ENCODE measurements at places on chromosomes 16 and 17.

DNA sequence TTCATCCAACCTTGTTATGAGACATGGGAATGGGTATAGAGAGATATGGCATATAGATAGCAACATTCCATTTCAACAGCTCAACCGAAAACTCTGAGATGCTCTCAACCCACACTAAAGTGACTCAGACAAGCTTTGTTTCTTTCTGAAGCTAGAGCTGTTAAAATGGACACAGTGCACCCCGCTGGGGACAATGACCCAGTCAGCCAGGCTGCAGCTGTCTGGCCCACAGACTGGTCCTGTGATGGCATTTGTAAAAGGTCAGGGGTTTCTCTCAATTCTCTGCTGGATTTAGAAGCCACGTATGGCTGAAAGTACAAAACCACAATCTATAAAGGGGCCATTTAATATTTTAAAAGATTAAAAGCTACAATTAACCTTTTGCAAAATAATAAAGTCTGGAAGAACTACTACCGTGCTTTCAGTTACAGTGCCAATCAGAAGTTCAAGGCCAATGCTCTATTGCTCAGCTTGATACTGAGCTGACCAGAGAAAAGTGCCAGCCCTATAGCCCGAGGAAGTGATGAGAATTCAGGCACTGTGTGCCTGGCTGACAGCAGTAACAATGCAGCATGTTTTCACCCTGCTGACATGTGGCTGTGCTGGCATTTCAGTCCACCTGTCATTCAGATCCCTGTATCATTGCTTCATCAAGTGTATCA lies 60.2 kb downstream of the TEX2 start:
- DNase-seq = no peak

- DNase-seq = no peak
Observed at GRCh38 chr16:59198487-59198886, 464.4 kb upstream of the GOT2 start.

GRCh38 chr16:68969338-68969737 lies 126.0 kb downstream of the TANGO6 start:
- no peak for DNase-seq

- DNase-seq = no peak
Observed at GRCh38 chr17:75856062-75856756, 1.1 kb upstream of the WBP2 start.

- DNase-seq = no peak
Observed at GRCh38 chr16:48110982-48111381, 44.8 kb downstream of the ABCC12 start.

- DNase-seq = no peak
Observed at GRCh38 chr17:50829332-50829731, 6.1 kb upstream of the WFIKKN2 start.

GRCh38 chr17:78840780-78841611 lies at the start of gene USP36:
USP36 (minus strand) TSS chr17:78840814; CDS start chr17:78836363, 4,451 bp downstream.
- peak; percentile 100 for DNase-seq

GRCh38 chr17:40399185-40399584 lies 18.5 kb downstream of the TOP2A start:
- peak; percentile 60 for DNase-seq

DNA sequence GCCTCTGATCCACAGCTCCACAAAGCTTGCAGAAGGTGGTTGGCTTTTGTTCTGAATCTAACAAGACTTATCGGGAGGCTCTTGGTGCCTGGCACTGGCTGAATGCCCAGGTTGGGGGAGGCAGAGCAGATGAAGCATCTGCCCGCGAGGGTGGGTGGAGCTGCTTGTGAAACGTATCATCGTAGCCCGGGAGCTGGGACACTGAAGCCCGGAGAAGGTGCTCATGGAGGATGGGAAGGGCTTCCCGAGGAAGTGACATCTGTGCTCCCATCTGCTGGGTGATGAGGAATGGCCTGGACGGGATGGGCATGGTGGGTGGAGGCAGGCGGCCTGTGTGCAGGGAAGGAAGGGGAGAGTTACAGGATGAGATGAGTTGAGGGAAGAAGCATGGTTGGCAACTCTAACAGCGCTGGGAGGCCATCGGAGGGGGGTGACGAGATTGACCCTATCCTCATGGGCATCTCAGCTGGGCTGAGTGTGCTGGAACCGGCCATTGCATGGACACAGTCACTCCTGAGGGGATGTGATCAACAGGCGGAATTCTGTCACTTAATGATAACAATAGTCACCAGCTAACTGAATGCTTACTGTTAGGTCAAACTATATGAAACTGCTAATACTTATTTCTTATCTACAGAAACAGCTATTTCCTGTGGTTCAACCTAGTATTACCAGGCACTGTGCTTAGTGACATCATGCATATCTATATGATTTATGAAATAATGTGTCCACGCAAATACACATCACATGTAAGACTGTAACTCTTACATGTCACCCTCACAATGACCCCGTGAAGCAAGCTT lies 102.7 kb downstream of the ABCC6 start:
- peak; percentile 96 for DNase-seq

DNA sequence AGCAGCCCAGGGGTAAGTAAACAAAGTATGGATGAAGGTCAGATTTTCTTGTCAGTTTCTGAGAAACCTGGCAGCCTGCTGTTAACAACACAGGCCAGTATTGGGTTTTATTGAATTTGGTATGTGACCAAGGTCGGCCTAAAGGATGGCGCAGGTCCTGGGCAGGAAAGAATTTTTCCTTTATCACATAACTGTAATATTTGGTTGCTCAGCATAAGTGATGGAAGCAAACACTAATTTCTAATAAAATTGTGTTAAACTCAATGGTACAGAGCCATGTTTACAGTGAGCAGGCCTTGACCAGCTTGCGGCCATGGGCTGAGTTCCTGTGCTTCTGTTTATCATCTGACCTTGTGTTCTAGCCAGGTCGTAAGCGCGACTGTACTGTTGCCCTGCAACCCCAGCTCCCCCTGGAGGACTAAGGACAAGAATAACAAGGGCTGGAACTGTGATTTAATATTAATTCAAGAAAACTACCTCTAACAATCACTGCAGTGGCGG lies 10.5 kb downstream of the POLDIP2 start:
- DNase-seq = no peak

DNA sequence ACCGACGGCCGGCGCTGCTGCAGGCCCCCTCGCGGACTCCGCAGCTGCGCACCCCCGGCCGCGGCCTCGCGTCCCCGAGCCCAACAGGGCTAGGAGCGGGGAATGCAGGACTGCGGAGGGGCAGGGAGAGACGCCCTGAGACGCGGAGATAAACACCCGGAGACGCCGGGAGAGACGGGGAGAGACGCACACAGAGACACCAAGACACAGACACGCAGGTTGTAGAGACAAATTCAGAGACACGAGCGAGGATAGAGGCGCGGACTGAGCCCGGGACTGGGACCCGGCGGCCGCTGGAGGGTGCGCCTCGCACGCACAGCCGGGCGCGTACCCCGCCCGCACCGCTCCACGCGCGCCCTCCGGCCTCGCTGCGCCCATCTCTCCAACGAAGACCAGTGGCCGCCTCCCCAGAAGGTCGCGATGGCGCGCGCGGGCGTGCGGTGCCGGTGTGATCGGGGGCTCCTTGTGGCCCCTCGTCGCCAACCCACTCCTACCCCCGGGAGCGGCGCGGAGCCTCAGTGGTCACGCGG lies 902 bp downstream of the STAC2 start:
- DNase-seq = no peak

- DNase-seq = no peak
Observed at GRCh38 chr17:62611292-62611691, 16.2 kb upstream of the MRC2 start.

GRCh38 chr16:58515125-58515870 lies at the start of gene SETD6:
SETD6 (plus strand) TSS chr16:58515517; CDS start chr16:58515538, 21 bp downstream.
- DNase-seq = peak; percentile 79

GRCh38 chr16:78778101-78779004 lies 678.9 kb downstream of the WWOX start:
- DNase-seq = no peak

DNA sequence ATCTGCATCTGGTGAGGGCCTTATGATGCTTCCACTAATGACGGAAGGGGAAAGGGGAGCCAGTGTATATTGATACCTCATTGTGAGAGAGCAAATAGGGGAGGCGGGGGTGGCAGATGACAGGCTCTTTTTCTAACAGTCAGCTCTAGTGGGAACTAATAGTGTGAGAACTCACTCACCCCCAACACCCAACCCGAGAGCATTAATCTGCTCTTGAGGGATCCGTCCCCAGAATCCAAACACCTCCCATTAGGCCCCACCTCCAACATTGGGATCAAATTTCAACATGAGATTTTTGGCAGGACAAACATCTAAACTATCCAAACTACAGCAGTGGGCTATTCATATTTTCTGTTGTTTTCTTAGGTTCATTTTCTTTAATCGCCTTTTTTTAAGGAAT lies 54.4 kb downstream of the BPTF start:
- DNase-seq = peak; percentile 16

- no peak for DNase-seq
Observed at GRCh38 chr17:5055543-5055942, 20.3 kb upstream of the SLC52A1 start.

DNA sequence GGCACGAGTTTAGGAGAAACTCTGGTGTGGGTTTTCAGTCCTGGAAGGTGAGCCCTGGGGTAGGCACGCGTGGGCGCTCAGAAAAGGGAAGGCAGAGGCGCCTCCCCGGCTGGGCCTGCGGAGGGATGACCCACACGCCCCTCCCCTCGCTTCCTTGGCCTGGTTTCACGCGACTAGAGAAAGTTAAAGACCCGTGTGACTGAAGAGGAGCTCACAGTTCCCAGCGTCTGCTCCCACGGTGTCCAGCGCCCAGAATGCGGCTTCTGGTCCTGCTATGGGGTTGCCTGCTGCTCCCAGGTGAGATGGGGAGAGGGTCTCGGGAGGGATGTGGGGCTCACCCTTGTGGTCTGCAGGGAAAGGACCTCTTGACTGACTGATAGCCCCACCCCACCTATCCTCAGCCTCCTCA lies at the start of gene CD300LG:
CD300LG (plus strand) TSS at position 214 of the 409 bp plus-strand sequence; CDS start at position 255, 41 bp downstream.
- no peak for DNase-seq

DNA sequence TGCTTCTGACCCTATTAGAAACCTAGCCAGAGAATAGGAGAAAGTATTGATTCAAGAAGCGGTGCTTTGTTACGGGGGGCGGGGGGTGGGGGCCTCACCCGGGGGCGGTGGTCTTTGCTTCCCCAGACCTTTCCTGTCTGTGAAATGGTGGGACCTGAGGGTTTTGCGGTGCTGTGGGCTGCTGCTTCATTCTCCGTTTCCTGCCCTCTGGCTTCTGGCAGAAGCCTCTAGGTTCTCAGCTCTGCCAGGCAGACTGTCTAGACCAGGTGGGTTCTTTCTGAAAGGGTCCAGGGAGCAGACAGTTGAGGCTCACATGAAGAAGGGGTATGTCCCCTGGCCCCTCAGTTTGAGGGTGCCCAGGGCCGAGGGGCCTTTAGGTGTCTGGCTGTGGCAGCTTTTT lies 14.0 kb downstream of the GSE1 start:
- no peak for DNase-seq

- DNase-seq = no peak
Observed at GRCh38 chr17:33494151-33494550, 201.1 kb upstream of the ASIC2 start.

DNA sequence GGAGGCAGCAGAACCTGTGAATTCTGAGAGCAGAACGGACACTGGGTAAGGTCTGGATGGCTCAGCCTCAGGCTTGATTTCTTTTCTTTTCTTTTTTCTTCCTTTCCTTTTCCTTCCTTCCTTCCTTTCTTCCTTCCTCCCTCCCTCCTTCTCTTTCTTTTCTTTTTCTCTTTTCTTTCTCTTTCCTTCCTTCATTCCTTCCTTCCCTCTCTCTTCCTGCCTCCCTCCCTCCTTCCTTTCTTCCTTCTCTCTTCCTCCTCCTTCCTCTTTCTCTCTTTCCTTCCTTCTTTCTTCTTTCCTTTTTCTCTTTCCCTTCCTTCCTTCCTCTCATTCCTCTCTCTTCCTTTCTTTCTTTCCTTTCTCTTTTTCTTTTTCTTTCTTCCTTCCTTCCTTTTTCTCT lies 38.0 kb downstream of the OR3A1 start:
- no peak for DNase-seq

DNA sequence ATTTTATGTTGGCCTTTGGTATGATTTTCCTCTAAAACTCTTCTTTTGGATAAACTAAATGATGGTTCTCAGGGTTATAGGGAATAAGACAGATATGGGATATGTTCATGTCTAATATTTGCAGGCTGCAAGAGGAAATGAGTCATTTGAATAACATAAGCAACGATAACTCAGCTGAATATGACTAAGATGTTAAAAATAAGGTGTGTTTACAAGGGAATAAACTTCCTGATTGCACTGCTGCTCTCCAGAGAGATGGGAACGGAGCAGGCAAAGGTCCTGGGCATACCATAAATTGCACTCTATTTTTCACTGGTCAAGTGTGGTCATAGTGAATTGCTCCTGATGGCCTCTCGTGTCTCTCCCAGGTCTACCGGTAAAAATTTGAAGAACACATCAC lies 666.2 kb downstream of the TOX3 start:
- DNase-seq = no peak

DNA sequence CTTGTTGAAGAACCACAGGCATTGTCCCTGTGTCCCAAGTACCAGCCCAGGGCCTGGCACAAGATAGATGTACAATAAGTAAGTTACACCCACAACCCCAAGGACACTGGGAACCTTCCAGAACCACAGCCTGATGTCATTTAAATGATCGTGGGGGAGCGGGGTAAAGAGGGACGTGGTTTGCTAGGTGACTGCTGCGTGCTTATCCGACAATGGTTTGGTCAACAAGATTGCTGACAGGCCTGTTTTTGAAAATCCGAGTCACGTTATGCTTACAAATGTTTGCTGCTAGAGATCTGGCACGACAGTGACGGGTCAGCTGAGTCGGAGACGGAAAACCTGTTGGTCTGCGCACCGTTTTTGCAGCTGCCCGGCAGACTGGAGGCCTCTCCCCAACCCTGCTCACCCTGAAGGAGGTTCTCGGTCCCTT lies 22.8 kb downstream of the COTL1 start:
- no peak for DNase-seq

- no peak for DNase-seq
Observed at GRCh38 chr16:50068550-50068949, 2.8 kb downstream of the HEATR3 start.

DNA sequence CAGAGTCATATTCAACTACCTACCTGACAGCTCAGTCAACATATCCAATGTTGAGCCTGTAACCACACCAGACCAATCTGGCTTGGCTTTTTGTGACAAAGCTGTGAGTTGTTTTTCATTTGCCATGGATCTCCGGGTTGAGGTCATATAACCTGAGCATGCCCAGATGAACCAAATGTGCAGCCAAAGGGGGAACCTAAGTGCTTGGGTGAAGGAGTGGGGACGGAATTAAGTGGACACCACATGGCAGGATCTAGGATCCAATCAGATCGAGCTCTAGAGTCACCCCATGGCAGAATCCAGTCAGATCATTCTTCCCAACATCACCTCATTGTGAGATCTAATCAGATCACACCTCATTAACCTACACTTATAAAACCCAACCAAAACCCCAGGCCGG lies 258.6 kb downstream of the PHKB start:
- DNase-seq = no peak

All from NCI-H2171 (cell line).